ENCODE measurements at places on chromosomes 4 and X.

GRCh38 chr4:159175989-159176375 lies 73.1 kb downstream of the RAPGEF2 start:
- no peak for DNase-seq

DNA sequence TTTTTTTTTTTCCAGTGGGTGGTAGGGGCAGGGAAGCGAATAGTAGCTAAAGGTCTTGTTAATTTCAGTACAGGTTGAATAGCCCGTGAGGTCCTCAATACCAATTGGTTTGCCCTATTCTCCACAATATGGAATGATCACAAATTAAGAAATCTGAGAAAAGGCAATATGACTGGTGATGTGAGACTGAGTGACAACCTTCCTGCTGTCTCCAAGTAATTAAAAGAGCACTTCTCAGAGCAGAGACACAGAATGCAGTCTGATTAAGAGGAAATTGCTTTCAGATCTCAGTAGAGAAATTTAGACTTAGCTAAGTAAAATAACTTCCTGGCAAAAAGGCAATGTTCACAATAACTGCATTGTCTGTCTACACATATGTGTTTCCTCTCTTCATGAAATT lies 23.0 kb downstream of the GPR174 start:
- no peak for DNase-seq

DNA sequence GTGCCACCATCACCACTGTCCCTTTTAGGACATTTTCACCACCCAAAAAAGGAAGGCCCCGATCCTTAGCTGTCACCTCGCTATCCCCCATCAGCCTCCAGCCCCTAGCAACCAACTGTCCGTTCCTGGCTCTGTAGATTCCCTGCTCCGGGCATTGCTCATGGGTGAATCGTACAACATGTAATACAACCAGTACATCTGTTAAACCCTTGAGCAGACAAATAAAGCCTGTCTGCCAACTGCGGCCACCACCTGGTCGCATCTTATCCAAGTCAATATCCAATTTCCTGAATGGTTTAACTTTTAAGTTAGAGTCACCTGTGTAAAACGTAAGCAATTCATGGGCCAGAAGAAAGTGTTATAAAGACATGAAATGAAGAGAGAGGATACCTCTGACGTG lies 251.9 kb downstream of the AFAP1 start:
- DNase-seq, result no peak

DNA sequence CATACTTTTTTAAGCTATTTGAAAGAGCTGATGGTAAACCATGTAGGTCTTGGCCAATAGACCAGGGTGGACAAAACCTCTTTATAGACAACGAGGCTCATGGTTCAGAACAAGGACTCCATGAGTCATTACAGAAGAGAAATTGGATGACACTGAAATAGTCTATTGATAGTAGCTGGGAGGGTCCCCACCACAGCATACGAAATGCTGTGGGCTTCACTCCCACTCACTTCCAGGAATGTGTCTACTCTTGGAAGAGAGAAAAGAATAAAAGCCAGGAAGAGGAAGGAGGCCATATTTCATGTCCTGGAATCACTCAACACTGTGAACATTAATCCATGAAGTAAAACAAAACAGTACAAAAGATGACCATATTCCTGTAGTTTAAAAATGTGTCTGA lies 82.3 kb upstream of the MXRA5 start:
- no peak for DNase-seq

DNA sequence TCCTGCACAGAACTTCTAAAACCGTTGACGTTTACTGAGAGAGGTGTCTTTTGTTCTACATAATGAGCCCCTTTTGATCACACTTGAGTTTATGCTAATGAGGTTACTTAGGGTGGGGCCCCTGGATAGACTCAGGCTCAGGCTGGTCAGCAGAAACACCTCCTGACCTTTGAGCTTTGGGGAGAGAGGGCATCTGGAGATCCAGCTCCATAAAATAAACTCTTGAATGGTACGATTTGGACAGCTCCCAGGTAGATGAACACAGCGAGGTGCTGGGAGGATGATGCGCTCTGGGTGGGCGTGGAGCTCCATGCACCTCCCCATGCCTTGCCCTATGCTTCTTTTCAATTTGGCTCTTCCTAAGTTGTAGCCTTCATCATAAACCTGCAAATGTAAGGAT lies 52.0 kb downstream of the ENOPH1 start:
- DNase-seq, result no peak

GRCh38 chr4:98656886-98657285 lies 1.5 kb downstream of the TSPAN5 start:
- no peak for DNase-seq

DNA sequence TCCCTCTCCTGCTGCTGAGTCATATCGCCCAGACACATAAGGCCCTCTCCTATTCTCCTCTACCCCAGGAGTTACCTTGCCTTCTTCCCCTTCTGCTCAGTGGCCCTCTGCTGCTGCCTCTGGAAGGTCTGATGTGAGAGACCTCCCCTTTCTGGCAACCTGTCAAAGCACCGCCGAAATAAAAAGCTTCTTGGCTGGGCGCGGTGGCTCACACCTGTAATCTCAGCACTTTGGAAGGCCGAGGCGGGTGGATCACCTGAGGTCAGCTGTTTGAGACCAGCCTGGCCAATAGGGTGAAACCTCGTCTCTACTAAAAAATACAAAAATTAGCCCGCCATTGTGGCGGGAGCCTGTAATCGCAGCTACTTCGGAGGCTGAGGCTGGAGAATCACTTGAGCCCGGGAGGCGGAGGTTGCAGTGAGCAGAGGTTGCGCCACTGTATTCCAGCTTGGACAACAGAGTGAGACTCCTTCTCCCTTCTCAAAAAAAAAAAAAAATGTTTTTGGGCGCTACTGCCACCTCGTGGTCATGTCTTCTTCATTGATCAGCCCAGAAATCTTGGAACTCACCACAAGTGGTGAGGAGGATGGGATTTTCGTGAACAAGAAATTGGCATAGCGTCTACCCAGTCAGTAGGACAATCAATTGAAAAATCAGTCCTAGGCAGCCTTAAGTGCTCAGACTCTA lies 8.6 kb upstream of the ZXDA start:
- DNase-seq, result no peak

GRCh38 chr4:145011636-145012035 lies 86.4 kb downstream of the ANAPC10 start:
- DNase-seq, result no peak

- no peak for DNase-seq
Measured at GRCh38 chrX:9501362-9501761, 36.5 kb downstream of the TBL1X start.

DNA sequence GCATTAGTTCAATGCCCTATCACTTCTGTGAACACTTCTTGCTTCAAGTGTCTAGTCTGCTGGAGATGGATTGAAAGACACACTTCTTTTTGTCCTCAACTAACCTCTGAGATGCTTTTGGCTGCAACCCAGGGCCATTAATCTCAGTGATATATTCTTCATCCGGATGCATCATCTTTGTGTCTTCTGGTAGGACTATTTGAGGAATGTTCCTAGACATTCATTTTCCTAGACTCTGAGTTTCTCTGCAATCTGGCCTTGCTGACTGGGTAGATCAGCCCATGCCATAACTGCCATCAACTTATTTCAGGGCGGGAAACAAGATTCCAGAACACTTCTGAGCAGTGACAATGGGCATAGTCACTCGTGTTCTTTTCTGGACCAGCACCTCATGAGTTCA lies 329.4 kb downstream of the PDGFC start:
- DNase-seq, result no peak

DNA sequence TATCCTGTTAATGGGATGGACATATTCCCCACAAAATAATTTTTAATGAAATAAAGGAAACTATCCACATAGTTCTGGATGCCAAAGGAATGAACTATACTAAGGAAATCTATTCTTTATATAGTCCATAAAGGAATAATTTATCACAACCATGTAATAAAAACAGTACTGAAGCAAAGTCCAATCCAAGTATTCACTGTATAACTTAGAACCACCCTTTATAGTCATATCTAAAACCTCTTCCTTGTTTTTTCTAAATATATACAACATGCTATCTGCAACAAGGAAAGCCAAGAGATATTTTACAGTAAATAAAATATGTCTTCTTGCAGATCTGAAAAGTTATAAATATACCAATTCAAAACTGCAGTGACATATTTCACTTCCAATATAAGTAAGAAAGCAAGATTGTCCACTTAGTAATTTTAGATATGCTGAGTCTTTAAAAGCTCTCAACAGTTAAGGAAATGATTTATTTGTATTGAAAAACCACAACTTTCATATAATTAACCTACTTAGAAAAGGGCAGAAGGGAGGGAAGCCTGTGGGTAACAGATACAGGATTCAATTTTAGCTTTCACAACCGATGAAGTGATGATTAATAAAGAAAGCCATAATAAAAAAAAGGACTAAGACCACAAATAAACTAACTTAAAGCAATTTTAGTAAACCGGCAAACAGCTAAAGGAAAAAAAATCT lies 8.0 kb downstream of the NR3C2 start:
- no peak for DNase-seq

DNA sequence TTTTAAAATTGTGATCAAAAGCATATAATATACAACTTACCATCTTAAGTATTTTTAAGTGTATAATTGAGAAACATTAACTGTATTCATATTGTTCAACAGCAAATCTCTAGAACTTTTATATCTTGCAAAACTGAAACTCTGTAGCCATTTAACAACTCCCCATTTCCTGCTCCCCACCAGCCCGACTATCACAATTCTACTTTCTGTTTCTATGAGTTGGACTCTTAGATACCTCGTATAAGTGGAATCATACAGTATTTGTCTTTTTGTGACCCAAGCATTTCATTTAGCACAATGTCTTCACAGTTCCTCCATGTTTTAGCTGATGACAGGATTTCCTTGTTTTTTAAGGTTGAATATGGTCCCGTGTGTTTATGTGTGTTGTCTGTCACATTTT lies 106.0 kb downstream of the LRBA start:
- DNase-seq, result no peak

DNA sequence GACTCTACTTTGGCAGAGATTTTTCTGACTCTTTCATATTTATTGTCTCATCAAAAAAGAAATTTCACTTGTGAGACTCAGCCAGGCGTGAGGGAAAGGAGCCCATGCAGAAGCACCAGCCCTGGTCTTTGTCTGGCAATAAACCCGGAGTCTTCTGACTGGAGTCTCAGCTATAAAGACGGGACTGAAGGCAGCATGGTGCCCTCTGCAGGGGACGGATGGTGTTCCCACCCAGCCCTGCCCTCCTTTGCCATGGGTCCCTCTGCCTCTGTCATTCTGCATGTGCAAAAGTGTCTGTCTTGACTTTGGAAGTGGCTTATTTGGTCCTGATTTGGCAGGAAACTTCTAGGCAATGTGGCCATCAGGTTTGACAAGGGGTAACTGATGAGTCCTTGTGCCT lies 14.2 kb downstream of the ZNF185 start:
- no peak for DNase-seq

- no peak for DNase-seq
Measured at GRCh38 chr4:122766950-122767349, 34.4 kb downstream of the BBS12 start.

- no peak for DNase-seq
Measured at GRCh38 chr4:174056959-174057358, 226.5 kb downstream of the FBXO8 start.

DNA sequence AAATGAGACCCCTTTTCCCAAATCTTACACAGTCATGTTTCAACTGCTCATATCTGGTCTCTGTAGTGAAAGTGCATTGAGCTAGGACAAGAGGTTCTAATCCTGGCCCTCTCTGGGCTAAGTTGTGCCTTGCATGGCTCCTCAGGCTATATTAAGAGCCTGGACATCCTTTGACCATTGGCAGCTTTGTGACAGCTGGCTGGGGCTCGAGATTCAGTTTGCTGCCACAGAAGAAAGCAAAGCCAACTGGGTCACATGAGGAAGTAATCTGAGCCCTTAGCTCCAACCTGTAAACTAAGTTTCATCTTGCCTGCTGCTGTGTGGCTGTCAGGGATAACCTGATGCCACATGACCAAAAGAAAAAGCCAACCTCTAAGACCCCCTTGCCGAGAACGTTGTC lies 51.8 kb upstream of the JADE1 start:
- no peak for DNase-seq

DNA sequence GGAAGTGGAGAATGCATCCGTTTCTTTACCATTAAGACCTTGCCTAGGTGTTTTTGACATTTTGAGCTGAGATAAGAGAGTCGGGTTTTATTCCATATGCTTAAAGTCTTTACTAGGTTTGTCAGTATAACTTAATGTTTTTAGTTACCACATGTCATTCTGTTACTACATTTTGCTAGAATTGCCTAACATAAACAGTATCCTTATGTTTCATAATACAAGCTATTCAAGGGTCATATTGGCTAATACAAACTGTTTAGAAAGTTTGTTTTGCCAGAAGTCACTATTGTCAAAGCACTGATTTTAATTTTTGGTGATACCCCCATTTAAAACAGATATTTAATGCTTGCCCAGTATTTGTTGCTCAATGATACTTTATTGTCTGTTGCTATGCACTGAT lies 427.7 kb upstream of the MAGEB2 start:
- no peak for DNase-seq

DNA sequence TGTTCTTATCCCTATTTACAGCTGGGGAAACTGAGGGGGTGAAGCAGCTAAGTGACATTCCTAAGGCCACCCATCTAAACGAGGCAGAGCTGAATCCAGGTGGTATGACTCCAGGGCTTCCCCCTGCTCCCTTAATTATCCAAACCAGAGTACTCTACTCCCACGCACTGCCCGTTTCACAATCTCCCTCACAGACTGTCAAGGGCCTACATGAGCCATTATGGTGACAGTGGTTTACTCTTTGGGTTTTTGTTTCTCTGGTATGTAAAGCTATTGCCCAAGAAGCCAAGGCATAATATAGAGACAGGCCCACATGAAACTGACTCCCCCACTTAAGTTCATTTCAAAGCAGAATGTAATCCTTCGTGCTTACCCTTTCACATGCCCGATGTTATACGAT lies 95.1 kb downstream of the NHS start:
- no peak for DNase-seq

- no peak for DNase-seq
Measured at GRCh38 chrX:48165241-48165640, 31.4 kb downstream of the SSX5 start.

DNA sequence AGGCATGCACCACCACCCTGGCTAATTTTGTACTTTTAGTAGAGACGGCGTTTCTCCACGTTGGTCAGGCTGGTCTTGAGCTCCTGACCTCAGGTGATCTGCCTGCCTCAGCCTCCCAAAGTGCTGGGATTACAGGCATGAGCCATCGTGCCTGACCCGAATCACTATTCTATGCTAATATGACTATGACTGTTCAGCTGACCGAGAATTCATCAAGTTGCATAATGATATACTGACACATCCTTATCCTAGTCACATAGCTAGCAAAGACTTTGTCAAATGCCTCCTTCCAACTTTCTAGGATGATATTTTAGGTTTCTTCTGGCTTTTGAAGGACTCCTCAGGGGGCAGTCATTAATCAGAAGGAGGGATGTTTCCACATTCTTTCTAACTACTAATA lies 4.8 kb upstream of the GPM6B start:
- no peak for DNase-seq

GRCh38 chrX:111615227-111615626 lies 65.7 kb upstream of the ALG13 start:
- DNase-seq, result no peak

- no peak for DNase-seq
Measured at GRCh38 chr4:145644699-145645098, 25.5 kb downstream of the MMAA start.

- no peak for DNase-seq
Measured at GRCh38 chrX:42616981-42617380, 161.0 kb downstream of the PPP1R2C start.

GRCh38 chr4:118732591-118733330 lies 47.6 kb downstream of the METTL14 start:
- no peak for DNase-seq

GRCh38 chr4:153260553-153261300 lies 56.5 kb downstream of the TRIM2 start:
- DNase-seq, result peak; percentile 49
